Endodermal cell (in vitro differentiated cells): ENCODE measurements at places on chromosomes 12 and 14. TPM values are rescaled to one million over a fixed set of nuclear protein-coding genes. Genes with fewer than 3 reads are reported as not detected.

Gene AICDA
- total RNA-seq = not detected in 3 replicates

Gene CEBPE
- not detected in 2 replicates for total RNA-seq

Gene GPR65
- total RNA-seq = not detected in 3 replicates

Gene CLEC9A
- total RNA-seq = not detected in 3 replicates

Gene CAPZA3
- total RNA-seq = not detected in 3 replicates

Gene NOS1
- 0.33 to 0.42 TPM (median 0.38 TPM) in 3 replicates for total RNA-seq

Gene TAS2R43
- 1.4 and 2.5 TPM in 2 replicates for total RNA-seq

Gene MYL6
- 1,557 to 2,083 TPM (median 1,640 TPM) in 3 replicates for total RNA-seq

Gene TMTC1
- total RNA-seq = 31.6 to 46.2 TPM (median 32.5 TPM) in 3 replicates

Gene SLC25A47
- not detected in 3 replicates for total RNA-seq

Gene SLCO1B3
- total RNA-seq = not detected in 2 replicates

Gene EIF2S3B
- 2.1 and 2.2 TPM in 2 replicates for total RNA-seq

Gene ACSM4
- 14.6 and 15.3 TPM in 2 replicates for total RNA-seq

Gene RFX4
- total RNA-seq = 0.09 TPM in 1 of 3 replicates, not detected in the others

Gene C14orf180
- total RNA-seq = not detected in 2 replicates

Gene KRT71
- total RNA-seq = not detected in 2 replicates

Gene CIDEB
- total RNA-seq = 3.1 and 3.4 TPM in 2 replicates

Gene KDM2B
- 107 and 125 TPM in 2 replicates for total RNA-seq

Gene BEST3
- not detected in 3 replicates for total RNA-seq

Gene SOAT2
- total RNA-seq = 0.29 and 0.46 TPM in 2 replicates

Gene RNASE3
- not detected in 2 replicates for total RNA-seq

Gene TMTC2
- 7.2 to 18.6 TPM (median 8.0 TPM) in 3 replicates for total RNA-seq

Gene RBMS2
- 26.3 to 38.9 TPM (median 38.1 TPM) in 3 replicates for total RNA-seq

Gene OR6C75
- total RNA-seq = not detected in 2 replicates

Gene ARHGAP9
- total RNA-seq = 1.5 and 1.6 TPM in 2 replicates

Gene ERG28
- 30.2 to 49.8 TPM (median 32.2 TPM) in 3 replicates for total RNA-seq
